ENCODE measurements at places on chromosomes 3 and 15. TPM values are rescaled to one million over a fixed set of nuclear protein-coding genes. Genes with fewer than 3 reads are reported as not detected.

- H3K27ac ChIP-seq = peak overlapping the region; percentile 98
- H3K36me3 ChIP-seq = peaks cover 2% of the 10 kb centered on the region
- peak; percentile 94 for DNase-seq
- H3K4me3 ChIP-seq = peak overlapping the region; percentile 75
- peaks cover 56% of the 10 kb centered on the region for H3K4me1 ChIP-seq
Observed at GRCh38 chr3:9396301-9396631, 1.1 kb upstream of the SETD5 start.

GRCh38 chr3:187183210-187183862, 13.9 kb upstream of the RTP1 start:
- H3K36me3 ChIP-seq = no peaks in the 10 kb centered on the region
- H3K4me1 ChIP-seq = no peaks in the 10 kb centered on the region
- H3K4me3 ChIP-seq = no peak overlapping the region
- no peak for DNase-seq
- no peaks in the 10 kb centered on the region for H3K27me3 ChIP-seq

DNA sequence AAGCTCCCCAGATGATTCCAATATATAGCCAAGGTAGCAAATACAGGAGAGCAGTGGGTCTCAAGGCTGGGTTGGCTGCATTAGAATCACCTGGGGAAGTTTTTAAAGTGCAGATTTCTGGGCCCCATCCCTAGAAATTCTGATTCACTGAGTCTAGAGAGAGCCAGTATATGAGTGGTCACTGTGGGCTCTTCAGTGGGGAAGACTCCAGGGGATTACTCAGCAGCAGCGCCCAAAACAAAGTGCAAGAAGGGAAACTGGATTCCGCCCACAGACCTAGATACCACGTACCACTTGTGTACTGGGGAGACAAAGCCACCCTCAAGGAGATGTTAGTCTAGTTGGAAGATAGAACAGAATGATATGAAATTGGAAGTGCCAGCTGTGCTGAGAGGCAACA, 40.0 kb downstream of the NME9 start:
- H3K27me3 ChIP-seq = no peaks in the 10 kb centered on the region
- no peaks in the 10 kb centered on the region for H3K4me1 ChIP-seq
- no peak for DNase-seq

Gene GLDN
- total RNA-seq = 2.6 TPM

- H3K27me3 ChIP-seq = no peaks in the 10 kb centered on the region
- peak overlapping the region; percentile 61 for H3K27ac ChIP-seq
- peaks cover 61% of the 10 kb centered on the region for H3K4me1 ChIP-seq
- no peak for DNase-seq
- no peak overlapping the region for H3K4me3 ChIP-seq
Observed at GRCh38 chr3:58043933-58044332, 35.7 kb downstream of the FLNB start.

GRCh38 chr15:40253167-40253790, 14.4 kb downstream of the PAK6 start:
- H3K4me3 ChIP-seq = peak overlapping the region; percentile 50
- H3K27ac ChIP-seq = no peak overlapping the region
- H3K27me3 ChIP-seq = peaks cover 23% of the 10 kb centered on the region
- no peaks in the 10 kb centered on the region for H3K36me3 ChIP-seq

- no peak overlapping the region for H3K4me3 ChIP-seq
- no peak overlapping the region for H3K27ac ChIP-seq
- no peaks in the 10 kb centered on the region for H3K27me3 ChIP-seq
- DNase-seq = no peak
- H3K4me1 ChIP-seq = no peaks in the 10 kb centered on the region
- no peaks in the 10 kb centered on the region for H3K36me3 ChIP-seq
Observed at GRCh38 chr15:42371096-42371495, 11.8 kb downstream of the CAPN3 start.

GRCh38 chr3:37794646-37795045, 67.0 kb upstream of the CTDSPL start:
- no peak overlapping the region for H3K27ac ChIP-seq
- no peaks in the 10 kb centered on the region for H3K27me3 ChIP-seq
- no peak overlapping the region for H3K4me3 ChIP-seq

Gene PXYLP1
- total RNA-seq = 11.5 TPM

DNA sequence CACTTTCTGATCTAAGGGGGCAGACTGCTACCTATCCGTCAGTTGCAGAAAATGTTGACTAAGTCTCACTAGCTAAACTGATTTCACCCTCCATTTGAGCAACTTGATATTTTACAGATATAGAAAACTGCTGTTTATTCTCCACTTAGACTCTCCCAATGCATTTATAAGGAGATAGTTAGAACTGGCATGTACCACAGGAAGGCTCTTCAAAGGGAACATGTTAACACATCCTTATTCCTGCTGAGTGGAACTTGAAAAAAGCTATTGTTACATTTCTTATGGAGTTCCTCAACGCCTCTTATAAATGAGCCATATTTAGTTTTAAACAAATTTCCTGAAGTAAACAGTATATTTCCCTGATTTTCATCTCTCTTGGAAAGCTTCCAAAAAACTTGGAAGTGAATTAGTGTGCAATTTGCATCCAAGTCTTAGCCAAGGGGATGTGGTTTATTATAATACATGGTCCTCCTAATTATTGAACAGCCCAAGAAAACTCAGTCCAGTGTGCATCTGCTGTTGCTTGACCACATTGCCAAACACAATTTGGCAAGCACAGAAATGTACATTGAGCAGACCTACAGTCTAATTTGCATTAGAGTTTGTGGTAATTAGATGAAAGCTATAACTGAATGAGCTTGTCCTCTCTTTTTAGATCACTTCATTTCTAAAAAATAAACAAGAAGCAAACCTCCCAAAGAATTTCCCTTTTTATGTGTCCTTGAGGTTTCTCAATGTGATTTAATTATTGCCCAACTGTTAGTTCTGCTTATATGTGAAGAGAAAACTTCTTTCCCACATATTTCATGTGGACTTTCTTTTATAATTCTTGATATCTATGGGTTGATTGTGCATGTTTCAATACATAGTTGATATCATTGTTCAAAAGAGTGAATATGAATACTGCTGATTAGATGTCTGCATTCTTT, 72.6 kb upstream of the DPH6 start:
- DNase-seq = no peak
- H3K36me3 ChIP-seq = no peaks in the 10 kb centered on the region
- H3K4me1 ChIP-seq = no peaks in the 10 kb centered on the region
- no peak overlapping the region for H3K27ac ChIP-seq

- no peak for DNase-seq
- H3K4me3 ChIP-seq = no peak overlapping the region
- H3K27ac ChIP-seq = no peak overlapping the region
- H3K36me3 ChIP-seq = no peaks in the 10 kb centered on the region
- no peaks in the 10 kb centered on the region for H3K4me1 ChIP-seq
Observed at GRCh38 chr3:34005886-34006285, 207.5 kb downstream of the PDCD6IP start.
